Fibroblast of pulmonary artery (primary cell): ENCODE measurements at places on chromosomes 6 and 20.

DNA sequence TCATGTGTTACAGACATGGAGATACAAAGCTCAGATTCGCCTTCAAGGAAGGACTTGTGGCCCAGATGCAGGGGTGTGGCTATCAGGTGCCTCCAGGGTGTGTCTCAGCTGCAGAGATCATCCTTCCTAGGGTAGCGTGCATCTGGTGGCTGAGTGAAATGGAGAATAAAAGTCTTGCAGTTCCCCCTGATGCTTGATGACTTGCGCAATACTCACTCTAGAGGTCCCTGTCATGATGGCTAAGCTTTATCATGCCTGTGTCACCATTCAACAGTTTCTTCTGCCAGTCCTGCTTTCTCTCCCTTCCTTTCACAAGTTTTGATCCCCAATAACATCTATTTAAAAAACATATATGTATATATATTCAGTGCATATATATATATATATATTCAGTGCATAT, 228.1 kb downstream of the PAX1 start:
- no peak for DNase-seq

DNA sequence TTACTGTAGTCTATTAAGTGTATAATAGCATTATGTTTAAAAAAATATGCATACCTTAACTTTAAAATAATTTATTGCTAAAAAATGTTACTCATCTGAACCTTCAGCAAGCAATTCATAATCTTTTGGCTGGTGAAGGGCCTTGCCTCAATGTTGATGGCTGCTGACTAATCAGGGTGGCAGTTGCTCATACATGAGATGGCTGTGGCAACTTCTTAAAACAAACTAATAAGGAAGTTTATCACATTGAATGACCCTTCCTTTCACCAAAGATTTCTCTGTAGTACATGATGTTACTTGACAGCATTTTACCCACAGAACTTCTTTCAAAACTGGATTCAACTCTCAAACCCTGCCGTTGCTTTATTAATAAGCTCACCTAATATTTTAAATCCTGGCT, 84.0 kb downstream of the TASP1 start:
- DNase-seq: peak; percentile 14

DNA sequence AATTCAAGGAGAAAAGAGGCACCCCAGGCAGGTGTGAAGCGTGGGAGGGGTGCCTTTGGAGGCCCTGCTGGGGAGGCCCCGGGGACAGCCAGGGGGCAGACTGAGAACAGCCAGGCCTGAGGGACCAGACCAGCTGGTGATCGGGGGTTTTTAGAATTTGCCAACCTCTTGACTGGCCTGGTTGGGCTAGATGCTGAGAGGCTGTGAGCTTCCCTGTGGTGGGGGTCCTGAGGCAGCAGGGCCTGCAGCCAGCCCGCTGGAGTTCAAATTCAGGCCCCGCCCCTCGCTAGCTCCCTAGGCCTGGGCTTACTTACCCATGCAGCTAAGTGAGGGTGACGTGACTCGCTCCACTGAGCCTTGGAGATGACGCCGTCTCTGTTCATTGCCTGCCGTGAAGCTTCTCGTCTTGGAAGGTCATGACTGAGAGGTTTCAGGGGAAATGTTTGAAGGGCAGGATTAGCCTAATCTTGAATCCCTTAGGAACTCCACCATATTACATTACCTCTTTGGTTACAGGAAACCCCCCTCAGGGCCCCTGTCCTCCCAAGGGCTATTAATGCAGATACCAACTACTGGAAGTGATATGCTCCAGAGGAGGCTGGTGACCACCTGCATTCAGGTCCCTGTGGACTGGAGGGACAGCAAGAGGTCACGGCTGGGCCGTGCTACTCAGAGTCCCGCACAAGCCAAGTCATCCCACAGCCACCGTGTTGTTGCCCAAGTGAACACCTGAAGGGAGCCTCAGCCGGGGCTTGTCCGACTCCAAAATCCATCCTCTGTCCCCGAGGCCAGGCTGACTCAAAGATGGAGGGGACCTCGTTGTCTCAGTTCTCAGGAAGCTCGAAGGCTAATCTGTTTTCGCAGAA, 73.9 kb upstream of the DUSP22 start:
- DNase-seq: no peak

DNA sequence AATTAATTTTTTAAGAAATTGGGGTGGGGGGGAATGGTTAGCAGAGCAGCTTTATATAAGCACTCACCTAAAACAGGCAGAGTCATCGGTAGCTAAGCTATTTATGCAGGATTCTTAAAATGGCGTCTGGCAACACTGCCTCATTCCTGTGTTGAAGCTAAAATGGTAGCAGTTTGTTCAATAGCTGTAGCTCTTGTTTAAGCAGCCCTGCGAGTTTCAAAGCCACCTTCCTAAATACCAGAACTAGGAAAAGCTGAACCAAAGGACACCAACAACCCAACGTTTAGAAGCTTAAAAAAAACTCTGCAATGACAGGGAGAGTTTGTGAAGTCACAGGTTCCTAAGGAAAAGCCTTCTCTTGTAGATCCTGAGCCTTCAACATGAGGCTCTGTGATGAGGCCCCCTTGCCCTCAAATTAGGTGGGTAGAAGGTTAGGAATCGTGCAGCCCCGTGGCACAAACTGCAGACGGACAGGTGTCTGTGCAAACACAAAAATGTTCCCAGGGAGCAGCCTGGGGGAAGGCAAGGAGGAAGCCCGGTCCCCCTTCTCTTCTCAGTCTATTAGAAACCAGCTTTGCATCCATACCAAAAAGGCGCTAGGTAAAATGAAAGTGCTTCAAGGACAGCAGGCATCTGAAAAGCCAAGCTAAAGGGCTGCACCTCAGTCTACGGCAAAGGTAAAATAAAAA, 4.7 kb downstream of the ZMYND8 start:
- peak; percentile 29 for DNase-seq

DNA sequence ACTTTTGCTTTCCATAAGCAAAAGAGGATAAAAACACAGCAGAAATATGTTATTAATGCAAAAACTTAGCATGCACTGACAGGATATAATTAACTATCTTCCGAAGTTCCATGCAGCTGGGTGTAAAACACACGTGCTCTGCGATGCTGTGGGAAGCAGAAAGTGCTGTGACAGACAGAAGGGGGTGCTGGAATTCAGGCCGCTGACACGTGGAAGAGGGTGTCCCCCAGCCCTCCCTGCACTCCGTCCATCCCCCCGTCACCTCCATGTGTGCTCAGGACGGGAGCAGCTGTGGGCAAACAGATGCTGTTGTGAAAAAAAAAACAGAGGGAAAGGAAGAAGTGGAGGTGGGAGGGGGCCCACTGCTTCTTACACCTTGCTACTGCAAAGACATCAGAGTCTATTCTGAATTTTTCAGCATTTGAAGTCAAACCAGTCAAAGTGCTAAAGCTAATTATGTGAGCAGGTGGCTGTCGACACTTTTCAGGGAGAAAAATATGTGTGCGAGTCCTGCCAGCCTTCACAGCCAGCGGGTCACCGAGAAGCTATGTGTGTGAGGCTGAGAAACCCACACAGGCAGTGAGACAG, 175.9 kb upstream of the AFDN start:
- DNase-seq: no peak

DNA sequence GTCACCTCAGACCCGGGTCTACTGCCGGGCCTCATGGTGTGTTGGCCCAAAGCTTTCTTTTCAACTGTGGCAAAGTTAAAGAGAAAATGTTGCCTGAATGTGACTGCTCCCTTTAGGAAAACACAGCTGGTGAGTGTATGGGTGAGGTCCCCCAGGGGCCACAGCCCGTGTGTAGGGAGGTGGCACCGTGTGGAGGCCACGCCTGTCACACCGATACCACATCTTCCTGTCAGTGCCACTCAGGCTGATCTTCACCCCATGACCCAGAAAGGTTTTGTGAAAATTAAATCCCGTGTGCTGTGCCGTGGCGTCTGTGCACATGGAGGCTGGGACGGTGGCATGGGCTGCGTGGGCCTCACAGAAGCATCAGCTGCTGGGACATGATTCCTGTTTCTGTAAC, 10.7 kb upstream of the ADRM1 start:
- no peak for DNase-seq

DNA sequence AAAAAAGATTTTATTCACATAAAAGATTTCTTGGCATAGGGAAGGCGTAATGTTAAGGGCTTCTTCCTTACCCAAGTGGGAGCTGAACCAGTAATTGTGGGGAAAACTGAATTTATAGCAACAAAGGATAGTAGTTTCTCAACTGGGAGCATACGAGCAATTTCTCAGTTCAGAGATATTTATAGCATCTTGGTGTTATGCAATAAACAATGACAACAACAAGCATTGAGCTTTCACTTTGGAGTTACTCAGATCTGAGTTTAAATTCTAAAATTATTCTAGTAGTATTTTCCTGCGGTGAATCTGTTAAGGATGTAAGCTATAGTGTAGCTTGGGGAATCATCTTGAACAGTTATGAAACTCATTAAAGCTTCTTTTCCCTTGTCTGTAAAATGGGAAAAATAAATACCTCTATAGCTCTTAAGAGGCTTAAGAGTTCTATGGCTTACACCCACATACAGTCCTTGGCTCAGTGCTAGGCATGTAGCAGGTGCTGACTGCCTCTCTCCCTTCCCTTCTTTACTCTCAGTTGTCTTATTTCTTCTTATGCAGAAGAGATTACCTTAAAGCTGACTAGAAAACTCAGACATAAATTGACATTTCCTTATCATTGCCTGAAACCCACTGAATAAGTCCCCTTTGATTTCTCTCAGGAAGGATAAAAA, 58.8 kb downstream of the SAMD5 start:
- peak; percentile 3 for DNase-seq

DNA sequence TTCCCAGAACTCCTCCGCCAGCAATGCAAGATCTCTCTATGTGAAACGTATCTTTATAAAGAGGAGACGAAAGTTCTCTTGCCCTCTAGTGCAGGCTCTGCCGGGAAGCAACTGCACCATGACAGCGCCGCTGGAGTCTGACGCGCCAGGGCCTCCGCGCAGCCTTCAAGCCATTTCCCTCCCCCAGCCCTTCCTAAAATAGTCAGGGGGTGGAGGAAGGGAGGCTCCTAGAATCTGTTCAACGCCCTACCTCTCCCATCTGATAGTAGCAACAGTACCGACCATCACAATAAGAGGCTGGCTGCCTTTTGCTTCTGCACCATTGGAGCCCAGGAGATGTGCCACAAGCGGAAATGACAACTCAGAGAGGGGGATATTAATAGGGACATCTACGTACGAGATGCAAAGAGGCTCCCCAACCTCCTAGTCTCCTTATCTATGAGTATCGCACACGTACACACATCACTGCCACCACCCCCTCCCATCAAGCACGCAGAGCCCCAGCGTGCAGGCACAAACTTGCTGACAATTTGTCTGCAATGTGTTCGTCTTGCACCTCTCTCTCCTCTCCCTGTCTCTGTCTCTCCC, 1.0 kb downstream of the SYNE1 start:
- peak; percentile 42 for DNase-seq

DNA sequence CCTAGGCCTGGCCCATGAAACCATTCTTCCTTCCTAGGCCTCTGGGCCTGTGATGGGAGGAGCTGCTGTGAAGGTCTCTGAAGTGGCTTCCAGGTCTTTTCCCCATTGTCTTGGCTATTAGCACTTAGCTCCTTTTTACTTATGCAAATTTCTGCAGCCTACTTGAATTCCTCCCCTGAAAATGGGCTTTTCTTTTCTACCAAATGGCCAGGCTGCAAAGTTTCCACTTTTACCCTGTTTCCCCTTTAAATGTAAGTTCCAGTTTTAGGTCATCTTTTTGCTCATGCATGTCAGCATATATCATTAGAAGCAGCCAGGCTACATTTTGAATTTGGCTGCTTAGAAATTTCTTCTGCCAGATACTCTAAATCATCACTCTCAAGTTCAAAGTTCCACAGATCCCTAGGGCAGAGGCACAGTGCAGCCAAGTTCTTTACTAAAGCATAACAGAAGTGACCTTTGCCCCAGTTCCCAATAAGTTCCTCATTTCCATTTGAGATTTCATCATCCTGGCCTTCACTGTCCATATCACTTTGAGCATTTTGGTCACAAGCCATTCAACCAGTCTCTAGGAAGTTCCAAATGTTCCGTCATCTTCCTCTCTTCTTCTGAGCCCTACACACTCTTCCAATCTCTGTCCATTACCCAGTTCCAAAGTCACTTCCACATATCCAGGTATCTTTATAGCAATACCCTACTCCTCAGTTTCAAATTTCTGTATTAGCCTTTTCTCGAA, 71.9 kb downstream of the TBC1D7 start:
- no peak for DNase-seq

DNA sequence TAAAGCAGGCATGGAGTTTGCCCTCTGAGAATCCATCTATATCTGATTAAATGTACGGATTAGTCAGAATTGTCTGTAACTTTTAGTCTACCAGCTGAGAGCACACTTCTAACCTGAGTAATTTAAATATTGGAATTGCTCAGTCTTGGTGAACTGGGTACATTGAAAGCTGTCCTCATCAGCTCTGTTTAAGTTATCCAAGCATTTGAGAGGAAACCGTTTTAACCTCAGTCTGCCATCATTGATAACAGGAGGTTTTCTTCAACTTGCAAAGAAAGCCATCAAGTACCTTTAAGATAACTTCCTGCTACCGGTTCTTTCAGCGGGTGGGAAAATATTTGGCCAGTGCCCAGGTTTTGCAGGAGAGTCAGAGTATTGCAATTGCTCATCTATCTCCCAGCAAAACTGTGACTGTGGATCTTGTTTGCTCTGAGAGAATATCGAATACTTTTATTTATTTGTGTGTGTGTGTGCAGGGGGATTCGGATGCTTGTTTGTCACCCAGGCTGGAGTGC, 31.1 kb upstream of the F13A1 start:
- no peak for DNase-seq

- no peak for DNase-seq
Measured at GRCh38 chr6:138891255-138891986, 95.5 kb downstream of the ECT2L start.

- DNase-seq: no peak
Measured at GRCh38 chr20:12098421-12098820, 180.7 kb downstream of the BTBD3 start.

DNA sequence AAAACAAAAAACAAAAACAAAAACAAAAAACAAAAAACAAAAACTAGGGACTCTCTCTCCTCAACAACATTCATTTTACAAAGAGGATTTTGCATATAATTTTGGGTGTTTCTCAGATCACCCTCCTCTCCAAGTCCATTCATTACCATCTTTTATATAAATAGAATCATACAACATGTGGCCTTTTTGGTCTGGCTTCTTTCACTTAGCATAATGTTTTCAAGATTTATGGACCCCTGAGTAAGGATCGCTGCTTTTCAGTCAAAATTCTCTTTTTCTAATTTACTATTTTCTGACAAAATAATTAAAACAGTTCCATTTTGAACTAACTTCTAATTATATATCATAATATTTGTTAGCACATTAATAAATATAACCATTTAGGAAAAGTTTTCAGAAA, 94.8 kb downstream of the UBE3D start:
- DNase-seq: no peak

GRCh38 chr20:58555078-58555765, 40.0 kb upstream of the APCDD1L start:
- peak; percentile 79 for DNase-seq

DNA sequence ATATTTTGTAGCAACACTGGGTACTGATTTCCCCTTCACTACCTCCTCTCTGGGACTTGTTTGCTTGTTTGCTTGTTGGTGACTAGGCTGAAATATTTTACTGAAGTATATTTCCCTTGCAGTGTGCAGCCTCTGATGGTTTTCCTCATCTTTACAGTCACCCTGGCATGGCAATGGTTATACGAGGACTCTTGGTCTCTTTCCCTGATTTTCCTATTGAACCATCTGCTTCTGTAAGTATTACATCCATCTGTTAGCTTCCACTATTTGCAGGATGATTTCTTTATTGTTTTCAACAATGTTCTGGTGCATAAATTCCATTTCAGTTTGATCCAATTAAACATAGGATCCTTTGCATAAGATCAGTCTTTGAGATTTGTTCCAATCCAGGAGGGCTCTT, 465.1 kb downstream of the MEI4 start:
- no peak for DNase-seq
